ENCODE measurements at places on chromosomes 5 and 9. TPM values are rescaled to one million over a fixed set of nuclear protein-coding genes. Genes with fewer than 3 reads are reported as not detected.

TERT gene
- 1.2 TPM for total RNA-seq

FAM78A gene
- 0.18 TPM for total RNA-seq

TLR4 gene
- total RNA-seq, result 0.22 TPM

ZNF483 gene
- 9.5 TPM for total RNA-seq

SPINK4 gene
- total RNA-seq, result 0.53 TPM

GAS1 gene
- not detected for total RNA-seq

RAPGEF1 gene
- 21.7 TPM for total RNA-seq

TIMD4 gene
- not detected for total RNA-seq

SV2C gene
- total RNA-seq, result not detected

GPX3 gene
- total RNA-seq, result 31.9 TPM

RASGRF2 gene
- 23.6 TPM for total RNA-seq

OR1Q1 gene
- not detected for total RNA-seq

ALG2 gene
- 46.2 TPM for total RNA-seq

SPATA31E1 gene
- total RNA-seq, result not detected

SUSD3 gene
- 6.0 TPM for total RNA-seq

SMIM33 gene
- total RNA-seq, result not detected

TNFSF8 gene
- not detected for total RNA-seq

ABCA1 gene
- 40.0 TPM for total RNA-seq

ZNF879 gene
- 2.8 TPM for total RNA-seq

Data from HepG2 (cell line).